Pulmonary artery endothelial cell (primary cell): ENCODE measurements at places on chromosomes 2 and 18. TPM values are rescaled to one million over a fixed set of nuclear protein-coding genes. Genes with fewer than 3 reads are reported as not detected.

GRCh38 chr2:55916473-55917049 lies 7.0 kb downstream of the EFEMP1 start:
- no peak for DNase-seq

- no peak for DNase-seq
These were observed 133.2 kb upstream of the TMEM18 start for GRCh38 chr2:810397-810796.

- no peak for DNase-seq
These were observed 120.5 kb downstream of the PARD3B start for GRCh38 chr2:204665771-204666170.

GRCh38 chr2:107807988-107808387 lies 18.7 kb upstream of the RGPD4 start:
- no peak for DNase-seq

- DNase-seq = peak; percentile 41
These were observed 87.9 kb downstream of the ICOS start for GRCh38 chr2:204024503-204024902.

GRCh38 chr2:240784629-240785423 lies 35.2 kb downstream of the KIF1A start:
- DNase-seq = no peak

GRCh38 chr18:32661486-32662299 lies 111.1 kb downstream of the KLHL14 start:
- DNase-seq = no peak

Gene THOC1
- 25.3 and 50.6 TPM in 2 replicates for total RNA-seq

DNA sequence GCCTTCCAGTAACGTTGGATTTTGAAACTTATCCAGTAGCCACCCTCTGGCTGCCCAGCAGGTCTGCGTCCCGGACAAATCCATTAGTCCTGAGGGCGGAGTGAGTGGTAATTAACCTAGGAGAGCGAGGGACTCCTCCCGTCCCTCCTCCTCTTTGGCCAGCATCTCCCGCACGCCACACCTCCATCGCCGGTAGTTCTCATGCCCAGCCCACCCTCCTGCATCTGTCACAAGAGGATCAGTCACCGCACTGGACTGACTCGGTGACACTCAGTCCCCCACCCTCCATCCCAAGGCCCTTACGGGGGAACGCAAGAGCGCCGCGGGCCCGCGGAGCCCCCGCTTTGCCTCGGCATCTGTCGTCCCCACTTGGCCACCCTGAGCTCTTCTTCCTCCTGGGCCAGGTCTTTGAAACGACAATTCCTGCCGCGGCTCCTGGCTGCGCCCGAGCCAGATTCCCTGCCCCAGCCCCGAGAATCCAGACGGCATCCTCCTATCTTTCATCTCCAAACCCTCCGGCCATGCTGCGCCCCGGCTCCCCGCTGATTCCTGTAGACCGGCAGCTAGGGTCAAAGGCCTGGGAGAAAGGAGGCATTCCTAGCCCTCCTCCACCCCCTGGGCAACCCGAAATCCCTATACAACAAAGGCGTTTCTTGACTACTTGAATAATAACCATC lies 77.5 kb downstream of the EIF2AK3 start:
- no peak for DNase-seq

DNA sequence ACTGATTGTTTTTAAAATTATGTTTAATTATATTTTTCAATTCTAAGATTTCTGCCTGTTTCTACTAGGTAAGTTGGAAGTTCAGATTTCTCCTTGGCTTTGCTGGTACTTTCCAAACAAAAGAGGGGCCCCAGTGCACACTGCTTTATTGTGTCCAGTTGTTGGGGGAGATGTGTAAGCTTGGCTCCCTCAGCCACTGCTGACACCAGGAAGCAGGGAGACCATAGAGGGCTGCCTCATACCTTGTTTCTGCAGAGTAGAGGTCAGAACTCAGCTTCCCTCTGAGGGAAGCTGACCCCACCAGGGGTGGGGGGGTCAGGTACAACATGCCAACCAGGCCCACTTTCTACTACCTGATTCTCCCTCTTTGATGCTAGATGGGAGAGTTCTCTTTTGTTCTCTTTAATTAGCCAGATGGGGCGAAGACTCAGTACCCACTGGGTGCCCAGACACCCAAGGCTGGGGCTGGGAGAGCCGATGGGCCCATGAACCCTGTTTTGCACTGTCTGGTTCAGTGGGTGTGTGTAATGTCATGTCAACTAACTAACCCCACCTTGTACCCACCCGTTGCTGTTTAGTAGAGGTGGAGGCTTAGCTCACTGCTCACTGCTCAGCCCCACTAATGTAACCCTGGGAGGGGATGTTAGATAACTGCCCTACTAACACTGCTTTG lies 14.7 kb downstream of the BCL2L11 start:
- DNase-seq = no peak

DNA sequence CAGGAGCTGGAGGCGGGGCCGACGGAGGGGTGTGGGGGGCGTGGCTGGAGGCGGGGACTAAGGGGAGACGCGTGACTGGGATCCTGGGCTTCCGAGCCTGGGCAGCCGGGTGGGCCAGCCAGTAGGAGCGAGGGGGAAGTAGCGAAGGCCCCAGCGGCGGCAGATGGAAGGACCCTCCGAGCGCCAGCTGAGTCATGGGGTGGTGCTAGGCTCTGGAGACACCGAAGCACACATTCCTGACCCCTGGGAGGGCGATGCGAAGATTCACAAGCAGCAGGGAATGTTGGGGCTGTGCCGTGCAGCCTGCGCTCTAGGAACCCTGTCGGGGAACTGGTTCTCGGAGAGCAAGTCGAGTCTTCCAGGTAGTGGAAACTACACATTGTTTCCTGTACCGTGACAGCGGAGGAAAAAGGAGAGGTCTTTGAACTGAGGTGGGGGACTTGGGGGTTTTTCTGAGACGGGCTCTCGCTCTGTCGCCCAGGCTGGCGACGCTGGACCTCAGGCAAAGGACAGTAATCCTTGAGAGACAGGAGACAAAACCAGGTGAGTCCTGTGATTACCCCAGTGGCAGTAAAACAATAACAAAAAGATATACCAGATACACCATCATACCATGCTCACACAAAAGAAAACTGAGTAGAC lies 650 bp upstream of the AFG3L2 start:
- DNase-seq = no peak

- no peak for DNase-seq
These were observed 48.1 kb downstream of the ACOXL start for GRCh38 chr2:110780461-110780860.

DNA sequence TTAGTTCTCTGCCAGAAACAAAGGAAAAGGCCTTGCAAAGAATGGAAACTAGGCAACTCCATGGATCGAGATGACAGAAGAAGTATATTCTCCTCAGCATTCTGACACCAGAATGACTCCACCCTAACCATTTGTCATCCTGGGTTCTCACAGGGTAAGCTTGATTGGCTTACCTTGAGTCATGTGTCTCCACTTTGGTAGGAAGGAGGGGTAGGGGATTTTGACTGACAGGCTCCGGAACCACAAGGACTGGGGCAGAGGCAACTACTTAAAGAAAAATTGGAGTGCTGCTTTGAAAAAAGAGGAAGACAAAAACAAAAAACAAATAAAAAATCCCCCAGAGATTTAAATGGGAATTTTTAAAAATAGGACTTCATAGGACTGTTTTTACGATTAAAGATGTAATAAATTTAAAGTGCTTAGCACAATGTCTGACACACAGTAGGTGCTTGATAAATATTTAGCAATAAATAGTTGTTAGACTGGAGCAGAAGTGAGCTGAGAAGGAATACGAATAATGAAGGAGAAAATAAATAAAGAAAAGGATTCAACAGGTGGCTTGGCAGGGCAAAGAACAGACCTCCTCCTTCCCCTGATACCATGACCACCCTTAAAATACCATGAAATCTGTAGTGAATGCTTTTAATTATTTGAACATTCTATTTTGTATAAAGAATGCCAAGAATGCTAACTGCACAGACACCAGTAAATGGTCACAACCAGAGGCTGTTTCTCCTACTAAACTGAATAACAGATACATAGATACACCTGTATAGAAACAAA lies 230.2 kb downstream of the CDCA7 start:
- no peak for DNase-seq

DNA sequence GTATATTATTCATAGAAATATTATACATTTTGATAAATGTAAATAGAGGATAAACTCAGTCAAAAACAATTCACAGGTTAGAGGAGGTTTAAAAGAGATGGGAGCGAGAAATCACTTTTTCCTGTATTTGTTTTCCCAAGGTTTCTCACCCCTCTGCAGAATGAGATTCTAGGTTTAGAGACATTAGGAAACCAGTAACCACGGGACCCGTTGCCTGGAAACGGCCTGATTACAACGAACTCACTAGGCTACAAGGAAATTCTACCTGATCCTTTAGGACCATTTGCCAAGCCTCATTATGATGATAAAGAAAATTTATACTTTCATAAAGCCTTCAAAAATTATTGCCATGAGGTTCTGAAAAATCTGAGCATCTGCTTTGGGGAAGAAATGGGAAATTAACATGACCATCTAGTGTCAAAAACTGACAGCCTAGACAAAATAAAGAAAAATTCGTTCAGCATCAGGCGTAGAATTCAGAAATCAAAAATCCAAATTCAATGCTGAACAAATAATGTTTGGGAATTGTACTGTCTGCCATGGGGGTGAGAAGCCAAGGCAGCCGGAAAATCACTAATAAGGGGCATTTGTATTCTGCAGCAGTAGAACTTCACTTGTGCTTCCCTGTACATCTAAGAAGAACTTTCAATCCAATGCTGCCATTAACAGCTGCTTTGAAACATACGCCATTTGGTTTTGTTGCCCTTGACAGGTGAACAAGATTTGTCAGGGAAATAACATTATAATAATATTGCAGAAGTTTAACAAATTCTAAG lies 262.3 kb downstream of the NRXN1 start:
- no peak for DNase-seq

Gene CPLX4
- total RNA-seq = not detected in 2 replicates

- no peak for DNase-seq
These were observed 286.2 kb upstream of the LRP1B start for GRCh38 chr2:142416996-142417395.

DNA sequence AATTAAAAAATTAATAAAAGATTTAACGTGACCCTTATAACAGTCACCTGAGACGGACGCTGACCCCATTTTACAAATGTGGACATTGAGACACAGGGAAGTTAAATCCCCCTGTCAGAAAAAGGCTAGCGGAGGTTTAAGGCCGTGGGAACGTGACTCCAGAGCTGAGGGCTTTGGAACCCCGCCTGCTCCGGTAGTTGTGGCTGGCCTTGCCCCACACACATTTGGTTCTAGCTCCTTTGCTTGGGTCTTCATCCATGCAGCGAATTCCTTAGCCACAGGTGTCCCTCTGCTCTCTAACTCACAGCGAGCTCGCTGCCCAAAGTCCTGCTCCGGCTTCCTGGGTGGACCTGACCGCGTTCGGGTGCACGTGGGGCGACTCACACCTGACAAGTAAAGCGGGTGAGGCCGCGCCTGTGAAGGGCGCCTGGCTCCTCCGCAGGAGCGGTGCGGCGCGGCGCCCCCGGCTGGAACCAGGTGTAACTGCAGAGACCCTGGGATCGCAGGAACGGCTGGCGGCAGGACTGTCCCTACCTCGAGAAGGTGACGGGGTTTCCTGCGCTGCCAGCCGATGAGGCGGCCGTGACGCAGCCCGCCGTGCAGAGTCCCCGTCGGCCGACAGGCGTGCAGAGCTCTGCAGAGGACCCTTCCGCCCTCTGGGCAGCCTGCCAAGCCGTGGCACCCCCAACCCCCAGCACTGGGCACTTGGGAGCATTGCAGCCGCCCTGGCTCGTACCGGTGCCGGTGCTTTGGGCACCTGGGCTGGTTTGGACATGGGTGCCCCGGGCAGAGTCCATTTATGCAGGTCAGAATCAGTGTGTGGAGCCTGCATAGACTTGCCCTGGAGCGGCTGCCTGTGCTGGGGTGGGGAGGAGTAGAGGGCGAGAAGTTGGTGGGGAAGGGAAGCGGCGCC lies 2.4 kb upstream of the PROC start:
- no peak for DNase-seq

DNA sequence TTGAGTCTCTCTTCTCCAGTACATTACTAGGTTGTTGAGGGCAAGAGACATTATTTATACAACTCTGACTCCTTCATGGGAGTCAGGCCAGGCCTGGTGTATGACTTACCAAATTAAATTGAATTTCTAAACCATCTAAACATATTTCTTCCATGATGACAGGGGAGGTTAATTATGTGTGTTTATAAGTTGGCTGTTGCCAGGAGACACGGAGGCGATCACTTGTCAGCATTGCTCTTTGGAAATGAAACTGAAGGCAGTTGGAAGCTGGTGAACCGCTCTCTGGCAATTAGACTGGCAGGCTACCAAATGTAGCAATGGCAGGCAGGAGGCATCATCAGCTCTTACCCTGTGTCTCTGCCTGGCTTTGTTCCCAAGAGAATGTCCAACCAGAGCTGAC lies 241.4 kb downstream of the KCNS3 start:
- no peak for DNase-seq

Gene USP40
- 21.7 and 22.5 TPM in 2 replicates for total RNA-seq

DNA sequence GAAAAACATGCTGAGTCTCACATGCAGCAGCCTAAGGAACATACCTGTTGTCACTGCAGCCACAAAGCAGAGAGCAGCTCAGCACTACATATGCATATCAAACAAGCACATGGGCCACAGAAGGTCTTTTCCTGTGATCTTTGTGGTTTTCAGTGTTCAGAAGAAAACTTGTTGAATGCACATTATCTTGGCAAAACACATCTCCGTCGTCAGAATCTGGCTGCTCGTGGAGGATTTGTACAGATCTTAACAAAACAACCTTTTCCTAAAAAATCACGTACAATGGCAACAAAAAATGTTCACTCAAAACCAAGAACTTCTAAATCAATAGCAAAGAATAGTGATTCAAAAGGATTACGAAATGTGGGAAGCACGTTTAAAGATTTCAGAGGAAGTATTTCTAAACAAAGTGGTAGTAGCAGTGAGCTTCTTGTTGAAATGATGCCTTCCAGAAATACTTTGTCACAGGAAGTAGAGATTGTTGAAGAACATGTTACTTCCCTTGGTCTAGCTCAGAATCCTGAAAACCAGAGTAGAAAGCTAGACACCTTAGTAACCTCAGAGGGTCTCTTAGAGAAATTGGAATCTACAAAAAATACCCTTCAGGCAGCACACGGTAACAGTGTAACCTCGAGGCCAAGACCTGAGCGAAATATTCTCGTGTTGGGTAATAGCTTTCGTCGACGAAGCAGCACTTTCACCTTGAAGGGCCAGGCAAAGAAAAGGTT lies 34.1 kb downstream of the ZNF407 start:
- no peak for DNase-seq

- DNase-seq = no peak
These were observed 109.4 kb downstream of the AOX1 start for GRCh38 chr2:200695191-200695590.

Gene LRRC30
- total RNA-seq = not detected in 2 replicates

- DNase-seq = no peak
These were observed 83.9 kb upstream of the ODC1 start for GRCh38 chr2:10531874-10532637.

GRCh38 chr2:18791172-18791797 lies 201.9 kb upstream of the NT5C1B start:
- DNase-seq = no peak

- no peak for DNase-seq
These were observed 180.9 kb downstream of the BCL2 start for GRCh38 chr18:63138436-63139340.

- DNase-seq = no peak
These were observed 13.4 kb downstream of the FMNL2 start for GRCh38 chr2:152348388-152348787.
